ENCODE measurements at places on chromosomes 5 and 9.

DNA sequence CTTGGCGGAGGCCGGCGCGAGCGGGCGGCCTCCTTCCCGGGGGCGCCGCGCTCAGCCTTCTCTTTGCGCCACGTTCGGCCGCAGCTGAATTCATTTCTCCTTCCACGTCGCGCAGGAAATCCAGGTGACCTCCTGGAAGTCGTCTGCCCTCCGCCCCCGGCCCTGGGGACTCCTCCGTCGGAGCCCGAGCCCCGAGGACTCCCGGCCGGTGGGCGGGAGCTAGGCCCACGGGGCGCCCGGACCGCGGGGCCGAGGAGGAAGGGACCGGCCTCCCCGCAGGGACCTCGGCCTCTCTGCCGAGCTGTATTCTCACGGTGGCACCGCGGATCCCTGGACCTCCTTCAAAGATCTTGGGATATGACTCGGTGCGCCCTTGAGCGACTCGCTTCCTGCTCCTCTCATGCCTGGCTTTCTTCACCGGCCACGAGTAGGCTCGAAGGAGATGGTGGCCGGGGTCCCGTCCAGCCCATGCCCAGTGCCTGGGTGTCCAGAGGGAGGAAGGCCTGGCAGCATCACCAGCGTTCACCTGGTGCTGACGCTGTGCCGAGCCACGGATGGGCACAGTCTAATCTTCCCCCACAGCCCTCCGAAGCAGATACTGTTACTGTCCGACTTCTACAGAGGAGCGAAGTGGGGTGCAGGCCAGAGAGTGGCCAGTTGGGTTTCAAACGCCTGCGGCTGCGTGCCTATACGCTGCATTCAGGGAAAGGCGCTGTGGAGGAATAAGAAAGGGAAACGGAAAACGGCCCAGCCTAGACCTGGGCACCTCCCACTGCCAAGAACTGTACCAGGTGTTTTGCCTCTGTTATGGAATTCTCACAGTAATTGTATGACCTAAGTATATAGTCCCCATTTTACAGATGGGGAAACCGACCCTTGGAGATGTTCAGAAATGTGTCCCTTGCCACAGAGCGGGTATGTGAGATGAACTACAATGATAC, 47.3 kb downstream of the PAX5 start:
- DNase-seq: no peak

GRCh38 chr5:113382731-113383130, 52.1 kb downstream of the TSSK1B start:
- DNase-seq: no peak

DNA sequence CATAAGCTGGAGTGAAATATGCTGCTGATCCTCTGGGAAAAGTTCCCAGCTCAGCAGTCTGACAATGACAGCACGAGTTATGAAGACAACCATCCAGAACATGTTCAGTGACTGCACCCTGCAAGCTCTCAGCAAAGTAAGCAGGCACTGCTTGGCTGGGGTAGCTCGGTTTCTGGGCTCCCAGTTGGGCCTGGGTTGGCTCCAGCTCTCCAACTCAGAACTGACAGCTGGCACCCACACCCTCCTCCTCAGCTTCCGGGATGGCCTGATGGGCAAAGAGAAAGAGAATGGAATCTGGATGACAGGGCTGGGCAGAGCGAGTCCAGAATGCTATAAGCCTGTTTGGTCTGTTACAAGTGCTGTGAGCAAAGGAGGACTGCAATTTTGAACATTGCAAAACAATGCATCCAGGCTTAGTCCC, 185.0 kb downstream of the CSNK1G3 start:
- peak; percentile 86 for DNase-seq

- no peak for DNase-seq
These were observed 121.2 kb downstream of the CHSY3 start for GRCh38 chr5:130025511-130025910.

DNA sequence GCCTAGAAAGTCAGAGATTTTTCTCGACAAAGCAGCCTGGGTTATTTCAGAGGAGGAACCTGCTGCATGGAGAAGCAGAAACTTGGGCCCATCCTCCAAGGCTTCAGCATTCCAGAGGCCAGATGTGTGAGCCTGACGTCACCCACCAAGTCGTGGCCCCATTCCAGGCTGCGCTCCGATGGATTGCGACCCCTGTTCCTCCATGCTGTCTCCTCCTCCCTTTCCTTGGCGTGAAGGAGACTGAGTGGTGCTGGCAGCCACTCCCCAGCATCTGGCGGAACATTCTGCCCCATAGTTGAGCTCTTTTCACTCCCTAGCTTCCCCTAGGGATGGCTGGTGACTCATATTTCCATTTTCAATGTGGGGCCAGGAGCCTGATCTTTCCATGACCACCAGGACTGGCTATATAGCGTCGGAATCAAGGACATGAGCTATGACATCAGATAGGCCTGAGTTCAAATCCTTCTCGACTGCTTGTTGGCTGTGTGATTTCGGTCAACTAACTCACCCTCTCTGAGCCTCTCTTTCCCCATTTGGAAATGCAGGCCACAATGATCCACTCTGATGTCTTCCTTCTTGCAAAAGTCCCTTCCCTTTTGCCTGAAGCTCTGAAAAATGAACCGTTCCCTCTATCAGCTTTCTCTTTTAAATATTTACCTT, 24.5 kb upstream of the DUSP1 start:
- peak; percentile 63 for DNase-seq

DNA sequence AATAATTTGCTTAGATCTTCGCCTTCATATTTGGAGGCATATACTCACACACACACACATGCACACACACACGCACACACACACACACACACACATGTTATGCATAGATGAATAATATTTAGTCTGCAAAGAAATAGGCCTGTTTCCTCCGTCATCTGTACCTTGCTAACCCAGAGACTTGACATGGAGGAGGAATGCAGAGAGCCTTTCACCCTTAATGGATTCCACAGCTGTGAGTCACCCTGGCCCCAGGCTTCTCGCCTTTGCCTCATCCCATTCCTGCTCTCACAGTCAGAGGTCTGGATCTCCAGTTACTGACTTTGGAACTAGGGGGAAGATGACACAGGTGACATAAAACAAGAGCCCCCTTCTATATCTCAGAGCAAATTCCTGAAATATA, 29.7 kb downstream of the ZNF462 start:
- DNase-seq: peak; percentile 41

DNA sequence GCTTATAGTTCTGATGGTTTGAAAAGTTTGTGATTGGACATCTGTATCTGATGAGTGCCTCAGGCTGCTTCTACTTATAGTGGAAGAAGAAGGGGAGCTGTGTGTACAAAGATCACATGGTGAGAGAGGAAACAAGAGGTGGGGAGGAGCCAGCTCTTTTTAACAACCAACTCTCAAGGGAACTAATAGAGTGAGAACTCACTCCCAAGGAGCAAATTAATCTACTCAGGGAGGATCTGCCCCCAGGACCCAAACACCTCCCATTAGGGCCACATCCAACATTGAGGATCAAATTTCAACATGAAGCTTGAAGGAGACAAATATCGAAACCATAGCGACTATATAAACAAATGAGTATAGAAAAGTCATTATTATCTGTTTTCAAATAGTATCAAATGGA, 64.7 kb upstream of the PRLR start:
- DNase-seq: no peak

DNA sequence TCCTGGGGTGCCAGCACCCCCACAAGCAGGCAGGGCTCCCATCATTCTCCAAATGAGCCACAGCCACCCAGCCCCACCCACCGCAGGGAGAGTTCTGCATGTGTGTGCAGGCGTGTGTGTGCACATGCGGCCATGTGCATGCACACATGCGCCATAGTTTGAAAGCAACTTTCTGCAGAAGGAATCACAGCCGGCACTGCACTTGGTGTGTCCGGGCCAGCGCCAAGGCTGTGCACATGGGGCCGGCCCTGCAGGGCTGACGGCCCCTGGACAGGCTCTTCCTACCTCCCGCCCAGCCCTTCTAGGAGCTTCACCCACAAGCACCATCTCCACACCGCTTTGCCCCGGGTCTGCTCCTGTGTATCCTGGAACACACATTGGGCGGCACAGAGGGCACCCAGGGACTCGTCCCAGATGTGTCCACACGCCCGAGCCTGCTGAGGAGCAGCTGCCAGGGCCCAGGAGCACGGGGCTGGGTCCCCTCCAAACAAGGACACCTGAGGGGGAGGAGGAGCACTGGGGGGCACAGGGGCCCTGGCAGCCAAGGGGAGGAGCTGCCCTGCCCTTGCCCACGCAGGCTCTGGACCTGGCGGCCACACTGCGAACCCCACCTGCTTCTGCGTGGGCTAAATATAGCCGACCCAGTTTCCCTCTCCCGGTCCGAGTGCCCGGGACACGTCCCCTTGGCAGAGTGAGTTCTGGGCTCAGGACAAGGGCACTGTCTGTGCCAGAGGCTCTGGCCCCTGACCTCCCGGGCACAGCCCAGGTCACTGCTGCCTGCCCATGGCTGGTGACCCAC, 19.1 kb downstream of the TPPP start:
- DNase-seq: peak; percentile 15

DNA sequence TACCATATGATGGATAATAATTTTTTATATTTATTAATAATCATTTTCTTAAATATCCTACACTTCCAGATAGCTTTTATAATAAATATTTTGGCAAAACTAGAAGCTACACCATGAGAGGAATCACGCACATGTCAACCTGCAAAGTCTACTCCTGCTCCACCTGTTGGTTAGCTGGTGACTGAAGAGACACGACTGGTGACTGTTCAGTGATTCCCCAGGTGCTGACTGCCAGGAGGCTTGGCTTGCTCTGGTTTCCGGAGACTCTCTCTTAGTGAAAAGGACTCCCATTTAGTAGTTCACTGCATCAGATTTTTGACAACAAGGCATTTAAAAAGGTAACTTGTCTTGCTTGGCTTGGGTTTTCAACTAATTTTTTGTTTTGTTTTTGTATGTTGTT, 20.9 kb downstream of the GZMA start:
- no peak for DNase-seq

GRCh38 chr5:115542086-115542485, 2.5 kb downstream of the FEM1C start:
- DNase-seq: no peak

GRCh38 chr5:953535-954449, 54.8 kb upstream of the NKD2 start:
- DNase-seq: no peak

DNA sequence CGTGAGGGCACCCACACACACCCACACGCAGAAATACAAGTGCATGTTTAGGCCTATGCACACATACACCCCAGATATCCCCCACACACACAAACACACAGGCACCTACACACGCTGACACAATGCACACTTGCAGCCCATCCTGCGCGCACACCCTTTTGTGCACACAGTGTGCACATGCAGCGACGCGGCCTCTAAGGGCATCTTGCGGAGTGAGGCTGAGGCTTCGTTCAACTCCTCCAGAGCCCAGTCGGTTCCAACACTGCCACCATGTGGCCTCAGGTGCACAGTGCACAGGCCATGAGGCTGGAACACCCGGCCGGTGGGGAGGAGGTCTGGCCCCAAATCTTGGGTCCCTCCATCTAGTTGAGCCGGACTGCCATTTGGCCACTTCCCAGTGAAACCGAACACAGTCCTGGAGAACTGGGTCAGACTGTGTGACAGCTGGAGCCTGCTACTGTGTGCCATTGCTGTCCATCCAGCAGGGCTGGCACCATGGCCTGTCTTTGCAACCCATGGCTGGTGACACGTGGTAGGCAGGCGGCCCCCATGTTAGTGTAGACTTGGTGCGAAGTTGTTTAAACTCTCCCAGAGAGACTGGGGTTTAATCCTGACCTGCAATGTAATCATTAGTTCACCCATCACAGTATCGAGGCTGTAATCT, 97.7 kb upstream of the MVB12B start:
- DNase-seq: peak; percentile 72

- no peak for DNase-seq
These were observed 108.3 kb downstream of the FAM174A start for GRCh38 chr5:100643473-100643872.

DNA sequence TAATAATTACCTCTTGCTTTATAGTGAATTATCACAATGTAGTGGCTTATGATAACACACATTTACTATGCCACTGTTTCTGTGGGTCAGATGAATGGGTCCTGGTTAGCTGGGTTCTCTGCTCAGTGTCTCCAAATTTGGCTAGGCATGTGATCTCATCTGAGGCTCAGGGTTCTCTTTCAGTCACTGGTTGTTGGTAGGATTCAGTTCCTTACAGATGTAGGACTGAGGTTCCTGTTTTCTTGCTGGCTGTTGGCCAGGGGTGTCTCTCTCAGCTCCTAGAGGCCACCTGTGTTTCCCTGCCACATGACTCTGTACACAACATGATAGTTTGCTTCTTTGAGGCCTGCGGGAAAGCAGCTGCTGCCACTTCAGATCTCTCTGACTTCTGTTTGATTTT, 7.1 kb downstream of the NFX1 start:
- peak; percentile 25 for DNase-seq

DNA sequence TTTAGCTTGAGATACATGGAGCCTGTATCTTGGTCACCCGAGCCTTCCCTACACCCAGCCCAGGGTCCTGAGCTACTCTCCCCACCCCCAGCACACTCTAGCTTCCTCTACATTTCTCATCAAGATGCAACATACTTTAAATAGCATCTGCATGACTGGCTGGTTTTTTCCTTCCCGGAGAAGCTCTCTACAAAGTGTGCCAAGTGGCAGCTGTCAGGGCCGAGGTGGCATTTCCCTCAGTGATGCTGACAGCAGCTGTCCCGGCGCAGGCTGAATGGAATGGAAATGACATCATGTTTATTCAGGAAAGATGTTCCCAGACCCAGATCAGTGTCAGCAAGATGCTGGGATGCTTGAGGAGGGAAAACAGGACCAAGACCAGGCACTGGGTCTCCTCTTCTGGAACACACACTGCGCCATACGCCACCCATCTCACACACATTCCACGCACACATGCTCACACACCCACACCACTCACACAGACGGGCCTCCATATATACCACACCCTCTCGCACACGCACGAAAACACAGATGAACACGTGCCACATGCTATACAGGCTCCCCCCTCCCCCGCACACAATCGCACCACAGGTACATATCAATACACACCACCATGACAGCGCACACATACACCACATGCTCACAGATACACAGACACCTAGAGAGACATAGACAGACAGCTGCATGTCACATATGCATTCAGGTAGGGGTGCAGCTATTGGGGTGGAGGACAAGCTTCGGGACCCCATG, 67.8 kb downstream of the LHX2 start:
- no peak for DNase-seq

DNA sequence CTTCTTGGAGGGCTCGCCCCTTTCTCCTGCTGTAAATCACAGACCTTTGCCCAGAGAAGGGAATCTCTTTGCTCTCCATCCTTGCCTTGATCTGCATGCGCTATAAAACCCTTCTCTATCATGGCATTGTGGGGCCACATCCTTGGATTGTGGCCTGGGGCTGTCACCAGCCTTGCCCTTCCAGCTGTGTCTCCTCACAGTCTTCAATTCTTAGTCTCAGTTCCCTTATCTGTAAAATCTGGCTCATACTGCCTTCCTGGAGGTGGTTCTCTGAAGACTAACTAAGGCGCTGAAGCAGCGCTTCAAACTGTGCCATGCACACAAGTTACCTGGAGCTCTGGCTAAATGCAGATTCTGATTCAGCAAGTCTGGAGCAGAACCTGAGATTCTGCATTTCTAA, 53.4 kb upstream of the RARS1 start:
- no peak for DNase-seq

GRCh38 chr5:144060598-144060997, 109.9 kb downstream of the YIPF5 start:
- DNase-seq: no peak

Measured in thyroid gland (tissue), 4 donors.